ENCODE measurements at places on chromosomes 3 and 15.

- DNase-seq = no peak
Measured at GRCh38 chr15:56757875-56758274, 24.6 kb upstream of the ZNF280D start.

- no peak for DNase-seq
Measured at GRCh38 chr3:15439476-15439875, 12.1 kb downstream of the EAF1 start.

GRCh38 chr3:100992231-100993012, 799 bp downstream of the ABI3BP start:
- no peak for DNase-seq

DNA sequence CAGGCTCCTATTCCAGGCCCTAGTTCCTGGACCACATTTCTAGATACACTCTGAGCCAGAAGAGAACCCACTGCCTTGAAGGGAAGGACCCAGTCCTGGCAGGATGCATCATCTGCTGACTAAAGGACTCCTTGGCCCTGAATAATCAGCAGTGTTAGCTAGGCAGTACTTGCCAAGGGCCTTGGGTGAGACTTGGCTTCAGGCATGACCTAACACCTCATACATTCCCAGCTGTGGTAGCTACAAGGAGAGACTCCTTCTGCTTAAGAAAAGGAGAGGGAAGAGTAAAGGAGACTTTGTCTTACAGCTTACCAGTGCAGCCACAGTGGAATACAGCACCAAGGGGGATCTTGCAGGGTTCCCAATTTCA, 26.4 kb downstream of the PEAK1 start:
- DNase-seq = no peak

GRCh38 chr3:195164573-195165264, 106.2 kb downstream of the XXYLT1 start:
- DNase-seq = no peak

- DNase-seq = no peak
Measured at GRCh38 chr3:120119846-120120510, 25.7 kb upstream of the GSK3B start.

DNA sequence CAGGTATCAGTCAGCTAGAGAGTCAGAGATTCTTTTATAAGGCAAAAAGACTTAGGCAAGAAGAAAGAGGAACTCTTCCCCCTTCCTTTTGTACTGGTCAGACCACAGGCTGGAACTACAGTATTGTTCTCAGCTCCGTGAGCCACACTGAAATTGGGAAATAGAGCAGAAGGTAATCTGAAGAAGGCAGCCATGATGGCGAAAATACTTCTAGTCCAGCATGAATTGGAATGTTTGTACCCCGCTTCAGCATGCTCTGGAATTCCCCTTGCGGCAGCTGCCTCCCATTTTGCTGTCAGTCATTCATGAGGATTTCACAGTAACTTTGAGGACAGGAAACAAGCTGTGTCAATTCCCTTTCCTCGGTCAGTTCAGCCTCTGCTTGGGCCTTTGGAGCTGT, 96.2 kb downstream of the CORO2B start:
- no peak for DNase-seq

DNA sequence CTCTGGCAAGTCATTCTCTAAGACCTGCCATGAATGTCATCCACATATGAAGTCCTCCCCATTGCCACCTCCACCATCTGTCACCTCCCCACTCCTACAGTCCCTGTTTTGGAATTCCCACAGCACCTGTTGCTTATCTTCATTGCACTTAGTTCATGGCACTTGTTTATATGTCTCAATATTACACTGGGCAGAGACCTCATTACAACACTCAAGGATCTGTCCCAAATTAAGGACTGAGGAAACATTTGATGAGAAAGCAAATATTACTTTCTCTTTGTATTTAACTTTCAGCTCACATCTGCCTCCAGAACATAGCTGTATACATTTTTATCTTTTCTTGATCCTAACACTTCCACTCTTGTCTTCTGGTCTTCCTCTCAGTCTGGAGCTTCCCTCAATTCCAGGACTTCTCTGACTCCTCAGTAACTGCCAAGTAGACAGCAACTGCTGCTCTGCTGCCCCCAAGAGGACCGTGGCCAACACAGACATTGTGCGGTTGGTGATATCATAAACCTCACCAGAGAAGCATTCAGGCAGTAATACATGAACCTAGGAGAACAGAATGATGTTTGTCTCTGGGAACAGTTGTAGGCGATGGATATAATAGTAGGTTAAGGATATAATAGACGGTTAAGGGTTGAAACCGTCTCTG, 45.0 kb upstream of the FGF12 start:
- DNase-seq = no peak
